Renal cortex interstitium (tissue), 15 donors: ENCODE measurements at places on chromosomes 4 and X.

DNA sequence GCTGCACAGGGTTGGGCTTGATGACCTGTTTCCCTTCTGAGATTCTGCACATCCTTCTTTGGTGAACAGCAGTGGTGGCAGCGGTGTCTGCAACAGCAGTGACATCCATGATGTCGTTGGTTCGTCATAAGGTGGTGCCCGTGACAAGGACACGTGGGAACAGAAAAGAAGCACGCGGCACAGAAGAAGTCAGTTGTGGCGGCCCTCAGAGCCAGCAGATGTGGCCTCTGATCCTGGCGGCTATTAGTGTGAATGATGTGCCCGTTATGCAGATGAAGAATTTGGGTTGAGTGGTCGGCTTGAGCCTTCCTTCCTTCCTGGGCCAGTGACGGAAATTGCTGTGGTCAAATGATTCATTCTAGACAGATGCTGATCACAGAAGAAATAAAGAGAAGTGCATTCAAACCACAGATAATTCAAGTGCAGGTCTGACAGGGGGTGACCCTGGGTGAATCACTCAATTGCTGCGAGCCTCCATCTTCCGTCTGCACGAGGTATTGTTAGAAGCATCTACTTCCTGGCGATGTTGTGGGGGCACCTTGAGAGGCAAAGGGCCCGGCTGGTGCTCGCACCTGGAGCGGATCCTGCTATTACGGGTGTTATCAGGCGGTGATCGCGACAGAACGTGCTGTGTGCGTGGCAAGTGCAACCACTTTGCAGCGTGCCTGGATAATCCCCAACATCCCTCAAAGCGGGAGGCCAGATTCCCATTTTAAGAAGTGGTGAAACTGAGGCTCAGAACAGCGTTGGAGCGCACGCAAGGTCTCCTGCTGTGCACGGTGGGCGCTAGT lies 215.2 kb upstream of the PSAPL1 start:
- DNase-seq, result no peak

- no peak for DNase-seq
These were observed 10.7 kb upstream of the TRO start for GRCh38 chrX:54909941-54910340.

DNA sequence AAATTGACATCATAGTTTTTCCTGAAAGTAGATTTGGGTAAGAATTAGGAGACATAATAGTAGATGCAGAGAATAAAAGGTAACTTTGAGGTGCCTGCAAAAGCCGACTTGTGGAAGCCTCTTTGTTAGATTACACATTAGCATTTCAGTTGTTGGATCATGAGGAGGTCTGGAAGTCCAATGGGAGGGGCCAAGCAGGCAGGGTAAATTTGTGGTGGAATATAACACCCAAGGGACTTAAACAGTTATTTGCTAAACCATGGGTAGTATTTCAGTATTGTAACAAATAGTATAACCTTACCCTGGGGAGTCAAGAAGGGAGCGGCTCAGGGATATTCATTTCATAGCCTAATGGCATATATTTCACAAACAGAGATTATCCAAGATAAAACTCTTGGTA lies 810.7 kb upstream of the AMOT start:
- DNase-seq, result no peak

DNA sequence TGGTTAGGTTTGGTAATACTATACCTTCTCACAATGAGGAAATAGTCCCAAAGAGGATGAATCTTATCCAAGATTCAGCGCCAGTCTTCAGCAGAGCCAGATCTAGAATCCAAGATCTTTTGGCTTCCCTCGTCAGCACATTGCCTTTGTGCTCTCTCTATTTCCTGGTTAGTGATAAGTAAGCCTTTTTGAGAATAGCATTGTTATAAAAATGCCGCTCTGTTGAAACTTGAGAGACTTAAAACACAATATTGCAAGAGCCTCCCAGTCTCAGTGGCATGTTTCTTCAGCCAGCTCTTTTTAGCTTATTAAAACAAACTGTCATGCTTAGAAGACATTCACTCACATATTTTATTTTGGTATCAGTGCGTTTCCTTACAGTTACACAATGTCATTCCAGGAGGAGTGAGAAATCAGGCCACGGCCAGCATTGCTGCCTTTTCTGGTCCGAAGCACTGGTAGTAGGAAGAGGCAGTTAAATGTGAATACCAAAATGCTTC lies 141.4 kb downstream of the KLHL8 start:
- DNase-seq, result no peak

DNA sequence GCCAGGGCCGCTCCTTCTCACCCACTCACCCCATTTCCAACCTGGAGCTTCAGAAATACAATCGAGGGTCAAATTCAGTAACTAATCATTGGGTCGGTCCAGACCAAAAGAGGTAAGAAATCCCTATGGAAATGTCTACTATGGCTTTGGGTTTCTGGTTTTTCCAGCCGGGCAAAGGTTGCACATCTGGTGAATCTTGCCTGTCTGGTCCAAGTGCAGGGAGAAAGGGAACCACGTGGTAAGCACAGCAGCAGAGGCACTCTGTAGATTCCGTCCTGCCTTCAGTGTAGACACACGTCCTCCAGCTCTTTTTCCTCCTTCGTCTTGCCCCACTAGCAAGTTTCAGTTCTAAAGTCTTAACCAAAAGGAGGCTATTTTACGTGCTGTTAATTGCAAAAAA lies 218.0 kb upstream of the JADE1 start:
- DNase-seq, result no peak
